Esophagus squamous epithelium (tissue), 5 donors: ENCODE measurements at places on chromosomes 12 and 14.

GRCh38 chr14:31951638-31951964 is 125.5 kb upstream of the ARHGAP5 start:
- no peak for DNase-seq

DNA sequence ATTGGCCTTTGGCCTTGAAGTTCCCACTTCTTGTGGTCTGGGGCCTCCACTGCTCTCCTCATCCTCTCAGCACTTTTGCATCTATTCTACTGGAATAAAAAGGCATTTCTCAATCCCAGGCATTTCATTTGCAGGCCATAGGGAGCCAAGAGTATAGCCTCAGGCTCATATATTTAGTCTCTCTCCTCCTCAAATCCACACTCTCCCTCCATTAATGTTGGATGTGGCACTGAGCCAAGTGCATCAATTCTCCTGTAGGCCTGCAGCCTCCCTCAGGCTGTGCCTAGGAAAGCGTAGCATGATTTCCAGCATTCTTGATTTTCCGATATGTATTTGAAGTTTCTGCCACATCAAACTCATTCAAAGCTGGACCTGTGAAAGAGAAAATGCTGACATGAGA is 211.5 kb upstream of the CPNE8 start:
- no peak for DNase-seq

- no peak for DNase-seq
Observed at GRCh38 chr12:111105294-111105693, 184.9 kb upstream of the MYL2 start.

- no peak for DNase-seq
Observed at GRCh38 chr14:74502236-74503019, 8.9 kb downstream of the ISCA2 start.

- no peak for DNase-seq
Observed at GRCh38 chr12:9364224-9365176, 156.3 kb upstream of the PZP start.

GRCh38 chr14:31834616-31835015 is 242.5 kb upstream of the ARHGAP5 start:
- DNase-seq, result no peak

- no peak for DNase-seq
Observed at GRCh38 chr14:59282378-59282765, 93.9 kb downstream of the DAAM1 start.

- no peak for DNase-seq
Observed at GRCh38 chr12:119375075-119375882, 40.8 kb downstream of the CCDC60 start.

GRCh38 chr12:53048780-53049401 is 974 bp upstream of the TNS2 start:
- DNase-seq, result no peak

DNA sequence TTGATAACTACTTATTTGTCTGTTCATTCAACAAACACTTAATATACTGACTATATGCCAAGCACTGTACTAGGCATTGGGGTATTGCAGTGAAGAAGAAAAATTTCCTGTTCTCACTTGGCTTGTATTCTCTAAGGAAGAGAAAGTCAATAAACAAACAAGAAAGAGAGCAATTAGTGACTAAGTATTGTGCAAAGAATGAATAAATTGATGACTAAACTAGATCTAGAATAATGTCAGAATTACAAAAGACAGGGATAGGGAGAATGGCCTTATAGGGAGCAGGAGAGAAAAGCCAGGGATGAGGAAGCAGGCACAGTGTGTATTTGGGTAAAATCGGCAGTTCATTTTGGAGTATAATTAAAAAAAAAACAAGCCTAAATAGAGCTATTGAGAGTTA is 4.2 kb upstream of the LIN7A start:
- DNase-seq, result no peak

GRCh38 chr14:67650151-67650550 is 24.3 kb downstream of the VTI1B start:
- DNase-seq, result no peak

DNA sequence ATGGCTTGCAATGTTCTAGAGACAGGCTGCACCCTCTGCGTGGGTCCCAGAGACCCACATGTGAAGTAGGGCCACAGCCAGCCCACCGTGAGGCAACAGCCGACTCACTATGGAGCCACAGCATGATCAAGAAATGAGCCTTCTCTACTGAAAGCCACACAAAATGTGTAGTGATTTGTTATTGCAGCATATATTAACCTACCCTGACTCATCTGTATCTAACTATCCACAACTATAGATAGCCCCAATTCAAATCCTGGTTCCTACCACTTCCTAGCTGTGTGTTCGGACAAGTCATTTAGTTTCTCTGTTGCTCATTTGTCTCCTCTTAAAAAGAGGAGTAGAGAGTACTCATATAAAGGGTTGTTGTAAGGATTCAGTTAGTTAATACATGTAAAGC is 1152.3 kb downstream of the BCL11B start:
- DNase-seq, result no peak

- no peak for DNase-seq
Observed at GRCh38 chr12:3207175-3207574, 130.0 kb downstream of the TSPAN9 start.

DNA sequence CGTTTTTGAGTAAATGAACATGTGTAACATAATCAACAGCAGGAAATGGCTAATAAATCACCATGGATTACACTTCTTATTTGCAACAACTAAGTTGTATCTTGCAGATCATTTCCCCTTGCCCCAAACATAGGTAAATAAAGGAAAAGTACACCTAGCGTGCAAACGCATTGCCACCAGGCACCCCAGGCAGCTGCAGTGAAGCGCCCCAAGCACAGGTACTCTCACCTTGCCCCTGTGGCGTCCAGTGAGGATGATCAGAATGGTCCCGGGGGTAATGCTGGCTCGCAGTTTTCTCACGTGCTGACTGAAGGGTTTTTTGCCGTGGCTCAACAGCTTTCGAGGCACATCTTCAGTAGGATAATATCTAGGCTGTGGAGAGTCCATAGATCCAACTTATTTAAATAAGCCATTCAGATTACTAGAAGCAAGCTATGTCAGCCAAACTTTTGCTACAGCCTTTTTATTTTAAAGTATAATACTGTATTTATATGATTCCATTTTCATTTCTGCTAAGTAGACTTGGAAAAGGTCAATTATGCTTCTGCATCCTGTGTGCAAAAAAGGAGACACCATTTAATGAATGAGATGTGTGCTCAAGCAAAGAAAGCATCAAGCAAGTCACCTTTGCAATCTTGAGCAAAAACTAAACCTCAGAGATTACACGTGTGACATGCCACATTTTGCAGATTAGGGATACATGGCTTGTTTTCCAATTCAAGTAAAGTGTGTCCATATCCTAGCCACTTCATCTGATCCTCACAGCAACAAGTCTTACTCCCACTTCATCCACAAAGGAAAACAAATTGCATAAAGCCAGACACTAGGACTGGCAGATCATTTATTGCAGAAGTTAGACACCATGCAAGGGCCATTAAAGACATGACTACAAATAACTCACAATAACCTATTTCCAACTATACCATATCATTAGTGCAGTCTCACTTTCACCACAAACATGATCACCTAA is 2.6 kb downstream of the RPL6 start:
- no peak for DNase-seq

- DNase-seq, result no peak
Observed at GRCh38 chr12:68806488-68807237, 1.3 kb upstream of the MDM2 start.

GRCh38 chr14:78746086-78746595 is 576.0 kb downstream of the NRXN3 start:
- DNase-seq, result no peak

DNA sequence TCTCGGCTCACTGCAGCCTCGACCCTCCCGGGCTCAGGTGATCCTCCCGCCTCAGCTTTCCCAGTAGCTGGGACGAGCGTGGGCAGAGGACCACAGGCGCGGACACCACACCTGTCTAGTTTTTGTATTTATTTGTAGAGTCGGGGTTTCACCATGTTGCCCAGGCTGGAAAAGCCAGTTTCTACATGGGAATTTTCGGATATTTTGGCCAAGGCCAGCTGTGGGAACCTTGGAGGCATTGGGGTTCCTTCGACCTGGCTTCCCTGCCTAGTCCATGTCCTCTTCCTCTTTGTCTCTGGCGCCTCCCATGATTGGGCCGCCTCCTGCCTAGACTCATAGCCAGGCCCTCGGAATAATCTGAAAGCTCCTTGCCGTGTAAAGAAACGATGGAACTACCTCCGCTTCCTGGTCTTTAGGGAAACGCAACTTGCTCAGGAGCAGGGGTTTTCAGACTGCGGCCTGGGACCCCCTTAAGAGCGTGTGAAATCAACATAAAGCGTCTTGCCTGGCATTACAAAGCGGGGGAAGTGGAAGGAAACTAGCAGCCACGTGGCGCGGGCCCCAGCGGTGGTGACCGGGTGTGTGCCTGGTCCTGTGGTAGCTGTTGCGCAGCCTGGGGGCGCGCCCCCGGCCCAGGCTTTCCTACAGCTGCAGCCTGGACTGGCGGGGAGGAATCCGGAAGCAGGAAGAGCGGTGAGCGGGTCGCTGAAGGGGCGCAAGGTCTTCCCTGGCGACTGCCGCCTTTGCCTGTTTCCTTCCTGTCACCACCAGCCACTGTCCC is 1.4 kb upstream of the HSP90AA1 start:
- DNase-seq, result no peak
